Stimulated activated CD8-positive, alpha-beta memory T cell treated with anti-CD3 and anti-CD28 coated beads, Interleukin-7, amount 100 ng/mL, for 1 hour (primary cell): ENCODE measurements at places on chromosomes 5 and 9.
A peak's percentile ranks its signal among the peaks of the same experiment; 100 is the strongest.

GRCh38 chr5:36692791-36693763, 86.7 kb downstream of the SLC1A3 start:
- DNase-seq = no peak

DNA sequence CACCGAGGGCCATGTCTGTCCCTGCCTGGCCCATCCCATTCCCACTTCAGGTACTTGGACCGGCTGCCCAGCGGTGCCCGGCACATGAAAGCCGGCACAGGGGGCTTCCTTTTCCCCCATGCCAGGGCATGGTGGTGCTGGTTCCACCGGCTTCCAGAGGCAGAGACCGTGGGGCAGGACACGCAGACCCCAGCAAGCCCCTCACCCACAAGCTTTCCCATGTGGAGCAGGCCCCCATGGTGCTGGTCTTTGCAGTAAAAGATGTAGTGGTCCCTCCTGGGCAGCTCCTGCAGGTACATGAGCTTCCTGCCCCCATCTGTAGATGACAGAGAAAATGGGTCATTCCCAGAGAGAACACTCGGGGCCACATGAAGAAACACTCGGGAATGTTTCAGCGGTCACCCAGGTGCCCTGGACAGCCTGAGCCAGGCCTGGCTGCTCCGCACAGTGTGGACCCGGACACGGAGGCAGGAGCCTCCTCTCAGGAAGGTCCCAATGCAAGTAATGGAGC, 2.0 kb downstream of the OBP2B start:
- no peak for DNase-seq

DNA sequence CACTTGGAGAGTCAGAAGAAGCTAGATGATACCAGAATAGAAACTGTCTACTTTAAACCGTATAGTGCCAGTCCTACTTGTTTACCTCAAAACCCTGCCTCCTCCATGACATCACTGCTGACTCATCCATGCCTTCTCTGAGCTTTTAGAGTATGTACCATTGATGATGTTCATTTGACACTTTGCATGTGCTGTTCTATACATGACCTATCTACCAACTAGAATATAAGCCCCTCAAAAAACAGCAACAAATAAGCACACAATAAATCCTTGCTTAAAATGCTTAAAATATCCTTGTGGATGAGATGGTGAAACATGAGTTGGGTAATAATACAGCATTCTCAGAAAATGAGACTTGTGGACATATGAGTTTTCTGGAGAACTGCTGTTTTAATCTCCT, 2.6 kb downstream of the CTNNAL1 start:
- peak; percentile 30 for DNase-seq

DNA sequence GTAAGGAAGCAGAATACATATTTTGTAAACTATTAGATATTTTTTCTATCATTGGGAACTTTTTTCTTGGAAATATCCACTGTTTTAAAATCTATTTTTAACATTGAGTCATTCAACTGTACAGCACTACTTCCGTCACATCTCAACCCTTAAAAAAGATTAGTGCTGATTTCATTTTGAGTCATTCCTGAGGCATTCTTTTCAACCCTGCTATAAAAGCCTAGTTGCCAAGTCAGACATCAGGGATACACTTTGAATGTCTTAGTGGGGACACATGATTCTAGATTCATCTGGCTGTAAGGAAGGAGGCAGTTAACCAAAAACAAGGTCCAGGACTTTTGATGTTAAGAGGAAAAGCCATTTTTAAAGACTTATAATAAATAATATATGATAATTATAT, 160.9 kb downstream of the GIN1 start:
- DNase-seq = no peak

DNA sequence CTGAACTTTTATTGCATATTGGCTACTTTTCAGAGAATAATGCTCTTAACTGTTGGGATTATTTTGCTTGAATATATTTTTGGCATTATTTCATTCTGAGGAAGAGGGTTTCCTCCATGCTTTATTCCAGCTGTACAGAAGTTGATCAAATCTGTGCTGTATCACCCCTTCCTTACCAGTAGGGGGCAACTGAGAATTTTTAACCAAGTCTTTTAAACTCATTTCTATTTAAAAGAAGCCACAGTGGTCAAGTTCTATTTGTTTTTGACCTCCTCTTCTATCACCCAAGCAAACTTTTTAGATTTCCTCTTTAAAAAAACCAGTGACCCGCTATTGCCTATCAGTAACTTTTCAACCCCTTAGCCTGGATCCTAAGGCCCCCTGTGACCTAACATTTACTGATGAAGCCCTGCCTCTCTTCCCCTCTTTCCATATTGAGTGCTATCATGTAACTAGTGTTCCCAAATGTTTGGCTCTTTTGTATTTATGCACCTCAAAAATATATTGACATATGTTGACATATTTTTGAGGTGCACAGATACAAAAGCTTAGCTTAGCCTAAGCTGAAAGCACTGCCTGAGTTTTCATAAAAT, 80.6 kb downstream of the FBXO4 start:
- DNase-seq = no peak

- DNase-seq = no peak
These were observed 10.5 kb downstream of the PROP1 start for GRCh38 chr5:177985430-177986040.

- no peak for DNase-seq
These were observed 372.2 kb downstream of the ZSWIM6 start for GRCh38 chr5:61704289-61704688.

DNA sequence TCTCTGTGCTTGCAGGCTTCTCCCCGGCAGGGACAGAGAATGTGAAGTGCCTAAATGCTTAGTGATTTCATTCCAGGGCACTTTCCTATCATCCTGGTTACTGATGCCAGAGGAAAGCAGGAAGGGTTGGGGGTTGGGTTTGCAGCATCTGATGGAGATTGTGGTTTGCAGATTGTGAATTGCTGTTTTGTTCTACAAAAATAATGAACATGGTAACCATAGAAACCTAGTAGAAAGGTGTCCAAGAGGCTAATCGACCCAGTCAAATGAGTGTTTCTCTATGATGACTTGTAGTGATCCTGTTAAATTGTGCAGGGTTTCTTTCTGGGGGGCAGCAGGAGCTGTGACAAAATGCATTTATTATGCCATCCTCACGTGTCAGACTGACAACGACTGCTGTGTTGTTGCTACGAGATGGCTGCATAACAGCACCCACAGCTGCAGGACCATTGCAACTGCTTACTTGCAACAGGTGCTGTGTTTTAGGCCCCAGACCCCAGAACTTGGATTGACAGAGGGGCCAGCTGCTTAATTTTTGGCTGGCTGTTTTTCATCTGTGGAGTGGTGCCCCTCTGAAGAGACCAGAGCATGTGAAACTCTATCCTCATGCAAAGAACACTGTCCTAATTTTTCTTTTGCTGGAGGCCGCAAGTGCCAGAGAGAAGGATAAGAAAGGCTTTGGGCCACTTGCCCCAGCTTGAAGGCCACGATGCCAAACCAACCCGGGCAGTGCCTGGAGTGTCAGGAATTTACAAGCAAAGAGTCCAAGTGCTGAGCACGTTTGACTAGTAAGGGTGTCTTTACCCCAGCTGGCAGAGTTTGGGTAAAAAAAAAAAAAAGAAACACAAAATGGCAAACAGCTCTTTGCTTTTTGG, 397.8 kb downstream of the GADD45G start:
- DNase-seq = no peak

- no peak for DNase-seq
These were observed 44.7 kb upstream of the IZUMO3 start for GRCh38 chr9:24590432-24590831.

- no peak for DNase-seq
These were observed 3.2 kb upstream of the SMIM32 start for GRCh38 chr5:136195971-136196820.

DNA sequence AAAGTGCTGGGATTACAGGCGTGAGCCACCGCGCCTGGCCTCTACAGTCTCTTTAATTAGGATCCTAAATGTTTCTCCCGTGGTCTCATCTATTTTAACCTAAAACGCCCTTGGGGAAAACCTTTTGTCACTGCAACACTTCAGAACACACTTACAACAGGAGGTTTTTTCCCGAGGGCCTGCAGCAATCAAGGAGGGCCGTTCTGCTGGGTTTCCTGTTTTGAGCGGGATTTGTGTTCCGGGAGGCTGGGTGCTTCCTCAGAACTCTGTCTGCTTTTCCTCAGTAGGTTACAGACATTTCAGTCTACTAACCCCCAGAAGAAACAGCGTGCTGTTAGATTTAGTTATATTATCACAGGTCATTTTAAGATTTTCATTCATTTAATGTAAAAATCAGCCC, 65.4 kb upstream of the IRX4 start:
- no peak for DNase-seq

DNA sequence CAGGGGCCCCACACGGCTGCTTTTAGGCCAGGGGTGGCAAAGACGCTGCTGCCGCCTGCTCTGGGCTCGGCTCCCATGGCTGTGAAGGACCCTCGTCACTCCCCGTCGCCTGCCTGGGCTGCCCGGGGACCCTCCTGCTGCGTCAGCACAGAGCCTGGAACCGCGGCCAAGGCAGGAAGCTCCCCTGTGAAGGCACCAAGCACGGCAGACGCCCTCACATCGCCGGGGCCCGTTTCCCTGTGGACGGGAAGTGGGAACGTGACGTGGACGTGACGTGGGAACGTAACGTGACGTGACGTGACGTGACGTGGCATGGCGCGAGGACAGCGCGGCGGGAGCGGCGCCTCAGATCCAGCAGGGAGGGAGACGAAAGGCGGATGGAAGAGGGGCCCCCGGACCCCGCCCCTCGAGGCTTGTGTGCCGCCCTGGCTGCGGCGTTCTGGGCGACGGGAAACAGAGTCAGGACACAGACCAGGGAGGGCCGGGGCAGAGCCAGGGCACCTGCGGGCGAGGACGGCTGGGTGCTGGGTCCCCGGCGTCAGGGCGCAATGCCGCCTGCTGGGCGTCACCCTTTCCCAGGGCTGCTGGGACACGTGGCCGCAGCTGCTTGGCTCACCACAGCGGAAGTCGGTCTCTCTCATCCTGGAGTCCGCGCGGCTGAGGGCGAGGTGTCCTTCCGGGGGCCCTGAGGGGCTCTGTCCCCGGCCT, 53.1 kb downstream of the MRPL36 start:
- DNase-seq = no peak

- DNase-seq = no peak
These were observed 21.2 kb upstream of the KCNMB1 start for GRCh38 chr5:170410401-170410800.

- peak; percentile 36 for DNase-seq
These were observed 2.8 kb upstream of the EFNA5 start for GRCh38 chr5:107673368-107674136.

DNA sequence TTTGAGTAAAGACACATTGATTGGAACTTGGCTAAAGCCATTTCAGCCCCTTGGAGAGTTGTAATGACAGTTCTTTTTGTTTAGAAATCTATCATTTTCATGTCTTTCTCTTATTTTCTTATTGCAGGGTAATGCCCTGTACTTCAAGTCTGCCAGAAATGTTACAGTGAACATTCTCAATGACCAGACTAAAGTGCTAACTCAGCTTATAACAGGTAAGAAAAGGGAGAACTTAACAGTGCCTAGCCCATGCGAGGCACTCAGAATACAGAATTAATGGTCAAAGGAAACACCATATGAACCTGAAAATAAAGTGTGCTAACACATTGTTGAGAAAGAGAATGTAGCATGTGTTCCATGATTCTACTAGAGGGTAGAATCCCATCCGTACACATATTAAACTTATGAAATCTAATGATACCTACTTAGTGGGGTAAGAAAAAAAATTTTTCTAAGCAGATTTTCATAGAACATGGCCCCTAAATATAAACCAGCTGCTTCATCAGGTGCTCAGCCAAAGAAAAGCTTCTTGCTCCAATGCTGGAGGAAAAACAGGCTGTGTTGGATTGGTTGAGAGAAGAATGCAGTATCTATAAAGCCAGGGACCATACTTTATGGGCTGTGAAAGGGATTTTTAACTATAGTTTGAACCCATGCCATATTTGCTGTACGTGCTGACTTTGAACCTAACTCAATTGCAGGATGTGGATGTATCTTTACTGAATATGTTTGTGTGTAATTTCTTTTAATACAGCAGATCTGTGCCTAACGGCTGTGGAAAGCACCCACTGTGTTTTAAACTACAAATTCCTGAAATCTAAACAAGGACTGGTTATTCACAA, 260.8 kb upstream of the PPP1R2B start:
- no peak for DNase-seq
